ENCODE measurements at places on chromosomes 5 and 9.
A peak's percentile ranks its signal among the peaks of the same experiment; 100 is the strongest.

GRCh38 chr5:131514316-131515283, 120.4 kb downstream of the RAPGEF6 start:
- peak; percentile 12 for DNase-seq

- no peak for DNase-seq
Observed at GRCh38 chr5:124644138-124644537, 102.3 kb downstream of the ZNF608 start.

- DNase-seq, result peak; percentile 58
Observed at GRCh38 chr5:43627028-43627427, 24.0 kb downstream of the NNT start.

GRCh38 chr9:83056174-83056573, 6.8 kb downstream of the RASEF start:
- no peak for DNase-seq

GRCh38 chr5:141845371-141845851, 32.8 kb downstream of the PCDH1 start:
- peak; percentile 48 for DNase-seq

GRCh38 chr9:114924327-114924726, 6.1 kb downstream of the TNFSF8 start:
- DNase-seq, result no peak

- no peak for DNase-seq
Observed at GRCh38 chr5:149610589-149611255, 29.4 kb downstream of the ARHGEF37 start.

- no peak for DNase-seq
Observed at GRCh38 chr5:169706758-169707450, 69.8 kb downstream of the DOCK2 start.

GRCh38 chr5:54135042-54135441, 175.3 kb downstream of the ARL15 start:
- DNase-seq, result no peak

- DNase-seq, result no peak
Observed at GRCh38 chr5:97618721-97619120, 435.7 kb upstream of the RIOK2 start.

DNA sequence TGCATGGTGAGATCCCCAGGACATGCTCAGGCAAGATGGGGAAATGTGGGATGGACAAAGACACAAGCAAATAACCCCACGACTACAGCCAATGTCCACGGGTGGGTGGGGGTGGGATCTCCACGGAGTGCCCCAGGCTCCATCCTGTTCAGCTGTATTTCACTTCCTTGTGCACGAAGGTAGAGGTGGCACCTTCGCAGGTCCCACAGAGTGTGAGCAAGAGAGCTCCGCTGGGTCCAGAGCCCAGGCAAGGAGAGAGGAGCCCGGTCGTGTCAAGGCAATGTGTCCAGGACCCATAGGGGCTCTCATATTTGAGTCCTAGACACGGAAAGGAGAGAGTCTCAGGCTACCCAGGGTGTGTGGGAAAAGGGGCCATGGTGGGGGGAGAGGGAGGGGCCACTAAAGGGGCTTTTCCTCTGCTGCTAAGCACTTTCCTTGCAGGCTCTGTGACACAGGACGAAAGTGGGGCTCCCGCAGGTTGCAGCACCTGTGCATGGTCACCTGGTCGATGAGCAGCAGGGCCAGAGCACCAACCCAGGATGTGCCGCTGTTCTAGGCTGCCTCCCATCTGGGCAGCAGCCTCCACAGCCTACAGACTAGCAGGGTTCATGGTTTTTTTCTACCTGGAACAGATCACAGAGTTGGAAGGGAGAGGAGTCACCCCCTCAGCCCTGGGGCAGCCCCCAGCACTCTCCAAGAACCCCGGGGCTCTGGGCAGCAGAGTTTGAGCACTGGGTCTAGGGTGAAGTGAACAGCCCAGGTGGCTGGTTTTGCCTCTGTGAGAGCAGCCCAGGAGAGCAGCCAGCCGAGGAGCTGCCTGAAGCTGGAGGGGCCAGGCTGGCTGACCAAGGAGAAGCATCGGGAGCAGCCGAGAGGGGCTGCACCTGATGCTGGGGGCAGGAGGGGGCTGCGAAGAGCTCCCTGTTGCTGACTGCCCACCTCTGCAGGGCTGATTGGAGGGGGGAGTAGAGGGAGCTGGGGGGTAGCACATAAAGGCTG, 100.7 kb upstream of the MVB12B start:
- DNase-seq, result no peak

- DNase-seq, result no peak
Observed at GRCh38 chr9:135513351-135513846, 7.8 kb upstream of the LCN1 start.

GRCh38 chr9:81826517-81826906, 101.7 kb upstream of the SPATA31D4 start:
- DNase-seq, result no peak

Measured in suppressor macrophage (primary cell).